ENCODE measurements at places on chromosomes 2 and 18.

- DNase-seq = no peak
Measured at GRCh38 chr18:46246101-46246500, 141.9 kb downstream of the HAUS1 start.

DNA sequence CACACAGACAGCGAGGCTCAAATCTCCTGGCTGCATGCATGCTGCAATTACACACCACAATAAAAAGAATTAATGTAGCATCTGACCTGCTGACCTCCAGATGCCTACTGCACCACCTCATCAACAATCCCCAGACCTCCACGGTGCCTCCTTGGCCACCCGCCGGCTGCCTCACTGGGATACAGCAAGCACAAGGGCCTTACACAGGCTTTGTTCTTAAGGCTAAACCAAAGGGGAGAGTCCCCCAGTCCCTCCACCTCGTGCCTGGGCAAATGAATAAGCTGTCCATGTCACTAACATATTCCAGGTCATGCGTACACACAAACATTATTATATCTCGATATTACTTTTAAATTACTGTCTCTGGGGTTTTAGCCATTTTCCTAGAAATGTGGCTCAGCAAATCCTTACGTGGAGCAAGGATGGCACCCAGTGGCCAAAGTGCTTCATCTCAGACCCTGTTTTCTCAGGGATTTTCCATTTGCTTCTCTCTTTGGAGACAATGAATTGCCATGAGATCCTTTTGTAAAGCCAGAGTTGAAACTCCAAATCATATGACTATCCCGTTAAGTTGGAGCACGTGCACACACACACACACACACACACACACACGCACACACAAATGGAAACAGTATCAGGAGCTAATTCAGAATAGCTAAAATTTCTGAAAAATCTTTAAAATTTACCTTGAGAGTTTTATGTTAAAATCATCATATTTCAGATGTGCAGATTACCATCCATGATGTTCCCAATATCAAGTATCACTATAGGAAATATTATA lies 313.8 kb downstream of the PDE11A start:
- DNase-seq = peak; percentile 22

DNA sequence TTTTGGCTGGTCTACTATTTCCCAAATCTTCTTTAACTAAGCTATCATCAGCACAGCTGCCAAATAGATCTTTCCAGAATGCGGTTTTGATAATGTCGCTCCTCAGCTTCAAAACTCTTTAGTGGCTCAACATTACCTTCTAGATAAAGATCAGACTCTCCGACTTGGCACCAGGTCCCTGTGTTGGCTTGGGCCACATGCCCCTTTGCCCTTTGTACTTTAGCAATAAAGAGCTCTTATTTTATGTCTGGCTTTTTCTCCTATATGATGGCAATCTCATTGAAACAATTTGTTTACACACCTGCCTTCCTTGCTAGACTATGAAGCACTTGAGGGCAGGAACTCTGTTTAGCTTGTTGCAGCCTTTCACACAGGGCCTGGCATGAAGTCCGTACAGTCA lies 128.9 kb upstream of the GATA6 start:
- DNase-seq = no peak

DNA sequence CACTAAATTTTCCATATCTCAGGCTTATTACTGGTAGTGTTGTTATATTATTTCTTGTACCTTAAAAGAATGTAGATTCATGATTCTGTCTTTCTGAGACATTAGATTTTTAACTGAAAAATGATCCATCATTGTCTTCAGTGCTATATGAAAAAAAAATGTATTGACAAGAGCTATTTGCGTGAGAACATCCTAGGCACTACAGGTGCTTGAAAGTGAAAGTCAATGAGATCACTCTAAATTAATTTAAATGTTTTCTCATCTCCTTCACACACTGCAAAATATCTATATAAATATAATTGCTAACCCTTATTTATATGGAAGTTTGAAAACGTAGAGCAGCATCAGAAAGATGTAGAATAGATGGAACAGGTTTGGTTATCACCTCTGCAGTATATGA lies 684.6 kb downstream of the TRIB2 start:
- no peak for DNase-seq

- no peak for DNase-seq
Measured at GRCh38 chr2:107137706-107138105, 251.7 kb upstream of the ST6GAL2 start.

DNA sequence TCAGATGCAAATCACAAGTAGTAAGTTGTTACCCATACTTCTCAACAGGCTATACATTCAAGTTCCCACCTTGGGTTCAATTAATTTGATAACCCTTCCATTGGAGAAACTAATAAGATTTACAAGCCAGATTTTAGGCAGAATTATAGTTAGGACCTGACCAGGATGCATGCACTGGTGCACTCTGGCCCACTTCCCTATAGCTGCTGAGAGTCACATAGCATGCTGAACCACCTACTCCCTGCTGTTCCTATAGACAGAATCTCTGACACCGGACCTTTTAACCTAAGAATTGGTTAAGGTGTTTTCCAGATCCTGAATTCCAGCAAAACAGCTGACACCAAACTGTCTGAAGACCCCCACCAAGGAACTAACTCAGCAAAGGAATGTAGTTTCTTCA lies 26.2 kb downstream of the FAM210A start:
- no peak for DNase-seq

GRCh38 chr2:52416340-52416739 lies 1351.3 kb upstream of the CHAC2 start:
- DNase-seq = peak; percentile 3

- DNase-seq = no peak
Measured at GRCh38 chr18:43651057-43651456, 373.8 kb upstream of the SYT4 start.

DNA sequence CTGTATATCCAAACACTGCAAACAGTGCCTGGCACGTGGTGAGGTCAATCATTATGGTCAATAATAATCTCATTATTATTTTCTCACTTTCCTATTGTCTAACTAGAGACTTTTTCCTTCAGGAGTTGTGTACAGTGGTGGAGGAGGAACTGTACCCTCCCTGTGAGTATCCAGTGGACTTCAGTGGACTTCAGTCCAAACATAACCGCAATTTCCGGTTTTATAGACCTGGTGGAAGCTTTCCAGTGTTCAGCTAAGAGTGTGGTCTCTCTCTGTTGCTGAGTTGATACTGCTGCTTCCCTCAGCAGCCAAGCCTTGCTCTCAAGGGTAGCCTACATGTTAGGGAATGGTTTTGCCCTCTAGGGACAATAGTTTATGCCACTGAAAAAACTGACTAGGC lies 447.1 kb downstream of the TMEM182 start:
- DNase-seq = no peak

GRCh38 chr2:145688156-145688555 lies 1168.2 kb upstream of the ZEB2 start:
- DNase-seq = no peak

DNA sequence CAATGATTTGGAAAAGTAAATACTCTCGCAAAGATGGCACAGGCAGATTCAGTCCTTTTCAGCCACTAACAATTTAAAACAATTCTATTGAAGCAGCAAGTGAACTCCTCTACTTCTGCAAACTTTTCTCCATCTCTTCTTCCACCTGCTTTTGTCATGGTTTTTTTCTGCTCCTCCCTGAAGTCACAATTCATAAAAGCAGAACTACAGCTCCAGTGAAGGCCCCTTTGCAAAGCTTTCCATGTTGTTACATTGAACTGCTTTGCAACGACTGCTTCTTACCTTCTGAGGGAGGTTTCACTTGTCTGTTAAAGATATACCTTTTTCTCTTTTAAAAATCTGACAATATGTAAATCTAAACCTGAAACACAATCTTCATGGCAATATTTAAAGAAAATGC lies 3.7 kb upstream of the SERTAD2 start:
- no peak for DNase-seq
